8988T (cell line): ENCODE measurements at places on chromosomes 3 and 15.
A peak's percentile ranks its signal among the peaks of the same experiment; 100 is the strongest.

DNA sequence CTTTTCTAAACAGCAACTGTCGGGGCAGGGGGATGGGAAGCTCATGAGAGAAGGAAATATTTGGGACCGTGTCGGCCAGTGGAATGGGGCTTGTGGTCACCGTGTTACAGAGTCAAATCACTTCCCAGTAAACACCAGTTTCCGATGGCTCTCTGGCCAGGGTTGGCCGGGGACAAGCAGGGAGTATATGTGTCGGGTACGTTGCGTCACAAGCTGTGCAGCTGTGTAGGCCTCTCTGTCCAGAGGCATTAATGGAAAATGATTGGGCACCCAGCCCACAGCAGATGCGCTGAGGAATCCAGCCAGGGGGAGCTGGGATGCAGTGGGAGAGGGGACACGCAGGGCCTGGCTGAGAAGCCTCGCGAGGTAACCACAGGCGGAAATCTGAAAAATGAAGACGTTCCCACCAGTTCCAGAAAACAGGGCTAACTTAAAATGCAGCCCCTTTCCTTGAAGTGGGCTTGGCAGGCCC lies 15.8 kb upstream of the ALDH1A3 start:
- DNase-seq: no peak

DNA sequence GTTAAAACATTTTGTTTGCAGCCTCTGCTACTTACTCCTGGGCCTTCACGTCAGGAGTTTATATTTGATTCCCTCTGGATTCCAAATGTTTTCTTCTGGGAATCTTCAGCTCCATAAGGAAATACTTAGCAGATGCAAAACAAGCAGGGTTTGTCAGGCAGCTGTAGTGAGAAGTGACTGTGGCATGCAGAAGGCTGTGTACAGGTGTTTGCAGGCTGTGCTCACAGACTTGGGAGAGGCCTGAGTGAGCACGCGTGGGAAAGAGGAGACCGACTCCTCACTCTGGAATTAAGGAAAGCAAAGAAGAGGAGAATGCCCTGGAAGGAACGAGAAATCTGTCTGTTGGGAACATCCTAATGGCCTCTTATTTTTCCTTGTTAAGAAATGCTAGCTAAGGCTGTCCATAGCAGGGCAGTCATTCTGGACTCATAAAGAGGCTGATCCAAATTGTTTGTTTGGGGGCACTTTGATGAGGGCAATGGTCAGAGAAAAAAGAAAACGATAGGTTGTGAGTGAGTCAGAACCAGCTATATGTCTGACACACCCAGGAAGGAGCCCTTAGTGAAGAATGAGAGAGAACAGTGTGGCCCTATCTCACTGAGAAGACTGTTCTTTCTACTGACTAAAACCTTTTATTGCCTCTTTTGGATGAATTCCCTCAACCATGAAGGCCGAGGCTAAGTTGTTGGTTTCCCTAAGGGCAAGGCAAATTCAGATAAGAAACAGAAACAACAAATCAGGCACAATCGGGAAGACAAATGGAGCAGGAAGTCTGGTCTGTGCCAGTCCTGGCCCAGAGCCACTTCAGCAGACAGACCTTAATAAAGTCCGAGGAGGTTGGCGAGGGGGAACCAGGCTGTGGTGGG lies 82.6 kb downstream of the TGFBR2 start:
- DNase-seq: no peak

GRCh38 chr3:129692743-129693142 lies 86.3 kb upstream of the PLXND1 start:
- DNase-seq: no peak

DNA sequence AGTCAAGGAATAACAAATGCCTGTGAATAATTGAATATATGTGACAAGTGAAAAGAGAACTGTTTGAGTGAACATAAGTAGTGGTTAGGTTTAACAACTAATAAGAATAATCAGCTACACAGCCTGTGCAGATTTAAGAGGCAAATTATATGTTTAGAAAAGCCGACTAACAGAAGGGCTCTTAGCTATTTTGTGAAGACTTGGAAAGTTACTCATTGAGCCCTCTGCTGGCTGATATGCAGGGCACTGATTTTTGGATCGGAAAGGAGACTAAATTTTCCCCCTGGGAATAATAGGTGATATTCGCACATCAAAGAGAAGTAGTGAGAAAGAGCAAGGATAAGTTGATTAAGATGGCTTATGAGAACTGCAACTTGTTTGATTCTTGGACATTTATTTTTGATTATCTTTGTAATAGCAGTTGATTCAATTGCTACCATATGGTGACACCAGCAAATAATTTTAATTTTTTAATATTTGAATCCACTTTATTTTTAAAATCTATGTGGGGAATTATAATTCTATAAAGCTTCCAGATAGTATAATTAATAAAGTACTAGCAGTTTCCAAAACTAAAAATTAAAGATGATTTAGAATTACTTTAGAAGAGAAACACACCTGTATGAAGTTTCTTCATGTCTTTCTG lies 156.2 kb downstream of the NLGN1 start:
- DNase-seq: no peak

DNA sequence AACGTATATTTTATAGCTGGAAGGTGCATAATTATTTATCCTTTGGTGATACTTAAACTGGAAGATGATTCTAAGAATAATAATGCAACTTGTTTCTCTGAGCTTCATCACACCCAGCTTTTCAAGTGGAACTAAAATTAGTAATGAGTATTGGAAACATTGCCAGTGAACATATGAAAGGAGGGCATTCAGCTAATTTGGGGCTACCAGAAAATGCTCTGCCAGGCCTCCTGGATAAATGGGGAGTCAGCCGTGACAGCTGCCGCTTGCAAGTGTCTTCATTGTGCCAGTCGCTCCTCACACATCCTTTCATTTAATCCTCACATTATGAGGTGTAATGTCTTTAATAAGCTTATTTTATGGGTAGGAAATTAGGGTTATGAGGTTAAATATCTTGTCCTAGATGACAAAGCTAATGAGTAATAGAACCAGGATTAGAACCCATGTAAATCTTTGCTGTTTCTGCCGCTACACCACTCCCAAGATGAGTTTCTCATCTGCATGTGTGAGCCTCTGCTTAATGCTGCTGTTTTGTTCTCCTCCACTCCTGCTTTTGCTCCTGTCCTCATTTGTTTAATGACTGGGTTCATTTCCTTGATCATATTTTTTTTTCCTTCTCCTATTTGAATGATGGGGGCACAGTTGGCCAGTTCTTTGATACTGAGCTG lies 155.7 kb downstream of the PLCL2 start:
- DNase-seq: no peak

DNA sequence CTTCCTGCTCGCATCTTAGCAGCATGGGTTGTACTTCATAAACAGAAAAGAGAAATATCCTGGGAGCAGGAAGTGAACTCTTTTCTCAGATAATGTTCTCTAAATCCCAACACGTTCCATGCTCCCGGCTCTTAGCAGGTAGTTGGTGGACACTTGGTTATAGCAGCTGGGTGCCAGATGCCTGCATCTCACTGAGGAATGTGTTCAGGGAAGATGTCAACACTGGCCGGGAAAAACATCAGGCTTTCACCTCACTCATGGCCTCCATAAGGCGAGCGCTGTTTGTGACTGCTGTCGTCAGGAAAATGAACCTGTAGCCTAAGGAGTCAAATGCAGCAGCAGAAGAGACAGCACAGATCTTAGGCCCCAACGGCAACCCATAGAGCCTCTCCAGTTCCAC lies 4.4 kb upstream of the PRC1 start:
- DNase-seq: no peak

- DNase-seq: no peak
Measured at GRCh38 chr15:26095710-26096330, 232.7 kb upstream of the ATP10A start.

- DNase-seq: no peak
Measured at GRCh38 chr15:98443526-98443925, 204.8 kb upstream of the IGF1R start.

DNA sequence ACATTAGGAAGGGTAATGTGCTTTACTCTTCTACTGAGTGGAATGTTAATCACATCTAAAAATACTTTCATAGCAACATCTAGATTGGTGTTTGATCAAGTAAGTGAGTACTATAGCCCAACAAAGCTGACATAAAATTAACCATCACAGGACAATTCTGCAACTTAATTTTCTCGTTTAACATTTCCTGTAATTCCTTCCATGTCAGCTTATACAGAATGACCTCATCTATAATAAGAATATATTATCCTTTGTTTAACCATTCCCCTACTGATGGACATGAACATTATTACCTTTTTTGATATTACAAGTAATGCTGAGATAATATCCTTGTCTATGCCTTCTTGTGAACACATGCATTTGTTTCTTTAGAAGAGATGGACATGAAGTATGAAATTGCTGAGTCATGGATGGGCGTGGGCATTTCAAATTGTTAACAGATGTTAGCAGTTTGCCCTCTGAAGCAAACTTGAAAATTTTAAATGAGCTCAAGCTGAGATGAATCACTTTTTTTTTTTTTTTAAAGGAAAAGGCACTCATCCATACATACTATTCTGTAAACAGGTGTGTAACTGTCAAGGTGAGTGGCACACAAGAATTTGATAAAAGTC lies 85.1 kb downstream of the OXNAD1 start:
- no peak for DNase-seq

DNA sequence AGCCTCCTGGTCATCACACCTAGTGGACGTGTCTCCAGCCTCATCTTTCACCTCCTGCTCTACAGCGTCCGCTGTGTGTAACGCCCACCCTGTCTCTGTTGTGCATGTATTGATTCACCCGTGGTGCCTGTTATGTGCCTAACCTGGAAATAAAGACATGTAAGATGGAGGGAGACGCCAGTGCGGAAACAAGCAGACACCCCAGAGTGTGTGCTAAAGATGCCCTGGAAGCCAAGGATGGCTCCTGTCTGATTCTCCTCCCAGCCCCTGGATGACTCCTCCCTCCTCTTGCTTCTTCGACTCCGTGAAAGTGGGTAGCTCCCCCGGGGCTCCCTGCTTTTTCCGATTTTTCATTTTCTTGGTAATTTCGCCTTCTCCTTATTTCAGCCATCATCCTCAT lies 241.8 kb downstream of the ADAMTS17 start:
- DNase-seq: no peak

GRCh38 chr15:96340348-96340597 lies 9.8 kb downstream of the NR2F2 start:
- DNase-seq: no peak

DNA sequence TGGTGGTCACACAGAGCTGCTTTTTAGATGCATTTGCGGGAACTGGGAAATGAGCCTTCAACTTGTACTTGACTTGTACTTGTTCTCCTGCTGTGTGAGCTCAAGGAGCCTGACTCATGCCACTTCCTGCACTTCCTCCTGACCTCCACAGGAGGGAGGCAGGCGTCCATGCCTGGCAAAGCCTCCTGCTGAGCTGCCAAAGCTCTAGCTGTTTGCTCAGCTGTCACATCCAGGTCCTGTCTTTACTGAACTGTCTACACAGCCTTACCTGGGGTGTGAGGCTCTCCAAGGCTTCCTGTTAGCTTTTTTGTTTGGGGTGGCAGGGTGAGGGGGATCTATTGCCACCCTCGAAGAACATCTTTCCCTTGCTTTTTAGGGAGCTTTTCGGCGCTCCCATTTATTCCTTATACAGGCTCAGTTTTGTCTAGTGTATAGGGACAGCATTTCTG lies 6.4 kb downstream of the THPO start:
- peak; percentile 92 for DNase-seq

DNA sequence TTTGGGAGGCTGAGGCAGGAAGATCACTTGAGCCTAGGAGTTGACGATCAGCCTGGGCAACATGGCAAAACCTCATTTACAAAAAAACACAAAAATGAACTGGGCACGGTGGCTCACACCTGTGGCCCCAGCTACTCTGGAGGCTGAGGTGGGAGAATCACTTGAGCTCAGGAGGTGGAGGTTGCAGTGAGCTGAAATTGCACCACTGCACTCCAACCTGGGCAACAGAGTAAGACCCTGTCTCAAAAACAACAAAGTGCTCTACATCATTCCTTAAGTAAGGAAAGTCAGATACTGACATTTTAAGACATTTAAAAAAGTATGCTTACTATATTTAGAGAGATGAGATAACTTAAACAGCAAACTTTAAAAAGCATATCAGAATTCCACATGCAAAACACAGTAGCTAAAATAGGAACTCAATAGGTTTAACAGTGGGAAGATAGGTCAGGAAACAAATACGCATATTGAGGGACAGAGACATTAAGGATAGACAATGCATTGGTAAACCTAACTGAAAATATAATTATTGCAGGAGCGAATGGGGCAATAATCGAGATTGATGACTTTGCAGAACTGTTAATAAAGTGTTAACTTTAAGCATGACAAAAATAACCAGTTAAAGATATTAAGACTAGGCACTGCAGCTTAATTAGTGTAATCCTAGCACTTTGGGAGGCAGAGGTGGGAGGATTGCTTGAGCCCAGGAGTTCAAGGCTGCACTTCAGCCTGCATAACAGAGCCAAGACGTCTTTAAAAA lies 32.1 kb downstream of the MORF4L1 start:
- no peak for DNase-seq

- no peak for DNase-seq
Measured at GRCh38 chr3:99714146-99714545, 75.8 kb downstream of the COL8A1 start.

GRCh38 chr15:49115062-49115461 lies 40.3 kb downstream of the COPS2 start:
- no peak for DNase-seq

GRCh38 chr15:47206358-47206978 lies 510.8 kb upstream of the SEMA6D start:
- DNase-seq: no peak

DNA sequence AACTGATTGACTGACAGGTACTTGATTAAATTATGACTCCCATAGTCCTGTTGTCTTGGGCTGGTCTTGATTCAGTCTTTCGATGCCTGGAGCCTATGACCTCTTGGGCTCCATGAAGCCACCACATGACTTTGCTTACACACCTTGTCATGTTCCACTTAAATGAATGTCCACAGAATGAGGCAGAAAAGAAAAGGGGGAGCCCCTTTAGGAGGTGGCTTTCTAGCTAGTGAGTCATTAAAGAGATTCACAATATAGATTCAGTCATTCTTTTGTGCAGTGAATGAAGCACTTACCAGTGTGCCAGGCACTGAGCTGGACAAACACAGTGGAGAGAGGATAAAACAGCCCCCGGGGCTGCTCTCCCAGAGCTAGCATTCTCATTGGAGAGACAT lies 17.1 kb downstream of the VIPR1 start:
- no peak for DNase-seq

DNA sequence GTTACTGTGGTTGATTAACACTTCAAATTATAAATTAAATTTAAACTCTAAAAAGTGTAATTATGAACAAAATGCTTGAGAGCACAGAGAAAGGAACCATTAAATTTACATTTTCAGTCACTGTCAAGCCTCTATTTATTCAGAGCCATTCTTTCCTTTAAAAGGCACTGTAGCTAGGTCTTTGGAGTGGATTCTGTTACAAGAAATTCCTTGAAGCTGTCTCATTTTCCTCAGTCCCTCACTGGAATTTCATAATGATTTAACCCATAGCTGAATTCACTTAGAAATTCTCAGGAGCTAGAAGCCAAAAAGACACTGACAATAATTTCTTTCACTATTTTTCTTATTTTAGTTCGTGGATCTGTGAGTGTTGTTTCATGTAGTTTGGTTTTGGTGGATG lies 81.2 kb upstream of the TCF12 start:
- no peak for DNase-seq

- DNase-seq: no peak
Measured at GRCh38 chr3:8488877-8489276, 12.7 kb upstream of the LMCD1 start.
